C1 segment of cervical spinal cord (tissue), 14 donors: ENCODE measurements at places on chromosomes 6 and 20.

GRCh38 chr6:11083491-11083890 lies 10.1 kb upstream of the SMIM13 start:
- no peak for DNase-seq

DNA sequence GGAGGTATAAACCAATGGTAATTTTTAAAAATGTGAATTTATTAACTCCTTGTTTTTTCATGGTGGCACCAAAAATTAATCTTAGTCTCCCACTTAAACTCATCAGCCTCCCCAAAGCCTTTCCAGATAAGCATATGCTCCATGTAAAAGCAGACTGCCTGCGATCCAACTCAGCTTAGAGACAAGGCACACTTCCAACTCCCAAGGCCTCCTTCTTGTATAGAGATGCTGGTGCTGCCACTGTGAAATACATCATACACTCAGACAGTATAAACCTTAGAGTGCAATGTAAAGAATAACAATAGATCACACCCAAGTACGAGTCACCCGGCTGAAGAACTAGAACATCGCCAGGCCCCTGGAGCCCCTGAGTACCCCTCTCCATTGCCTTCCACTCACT lies 2.0 kb downstream of the ANKRD6 start:
- DNase-seq, result no peak

DNA sequence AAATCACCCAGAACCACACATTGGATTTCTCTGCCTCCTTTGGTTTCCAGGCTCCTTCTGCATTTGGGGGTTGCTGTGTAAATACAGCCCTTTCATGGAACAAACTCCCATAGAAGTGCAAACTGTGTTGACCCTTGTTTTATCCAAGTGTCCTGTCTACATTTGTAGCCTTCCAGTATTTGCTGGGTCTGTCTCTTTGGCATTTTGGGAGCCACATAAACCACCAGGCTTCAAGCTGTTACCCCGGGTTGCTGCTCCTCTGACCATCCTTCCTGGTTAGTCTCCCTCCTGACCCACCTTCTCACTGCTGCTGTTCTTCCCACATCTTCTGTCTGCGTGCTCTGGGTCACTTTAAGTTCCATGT lies 7.6 kb upstream of the MTHFD1L start:
- DNase-seq, result no peak

GRCh38 chr6:27474672-27475071 lies 1.8 kb upstream of the ZNF184 start:
- DNase-seq, result no peak

DNA sequence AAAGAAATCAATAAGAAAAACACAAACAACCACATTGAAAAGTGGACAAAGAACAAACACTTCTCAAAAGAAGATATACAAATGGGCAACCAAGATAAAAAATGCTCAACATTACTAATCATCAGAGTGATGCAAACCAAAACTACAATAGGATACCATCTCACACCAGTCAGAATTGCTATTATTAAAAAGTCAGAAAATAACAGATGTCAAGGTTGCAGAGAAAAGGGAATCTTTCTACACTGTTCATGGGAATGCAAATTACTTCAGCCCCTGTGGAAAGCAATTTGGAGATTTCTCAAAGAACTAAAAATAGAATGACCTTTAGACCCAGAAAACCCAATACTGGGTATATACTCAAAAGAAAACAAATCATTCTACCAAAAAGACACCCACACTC lies 29.8 kb downstream of the KIF6 start:
- no peak for DNase-seq

DNA sequence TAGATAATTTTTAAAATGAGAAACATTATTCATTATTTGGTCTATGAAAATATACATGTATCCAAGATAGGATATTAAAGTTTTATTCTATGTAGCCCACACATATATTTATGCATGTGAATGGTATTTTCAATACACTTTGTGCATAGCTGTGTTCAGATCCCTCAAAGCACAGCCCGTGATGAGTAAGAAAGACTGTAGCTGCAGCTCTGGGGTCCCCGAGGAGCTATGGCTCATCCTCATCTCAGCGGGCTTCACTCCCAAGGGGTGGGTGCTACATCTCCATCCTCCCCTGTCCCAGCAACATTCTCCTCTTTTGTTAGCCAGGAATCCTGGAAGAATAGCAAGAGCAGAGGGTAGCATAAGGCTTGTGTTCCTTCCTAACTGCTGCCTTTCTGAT lies 130.8 kb downstream of the SAMD5 start:
- no peak for DNase-seq

- no peak for DNase-seq
Observed at GRCh38 chr6:142058551-142059290, 74.0 kb upstream of the GJE1 start.

DNA sequence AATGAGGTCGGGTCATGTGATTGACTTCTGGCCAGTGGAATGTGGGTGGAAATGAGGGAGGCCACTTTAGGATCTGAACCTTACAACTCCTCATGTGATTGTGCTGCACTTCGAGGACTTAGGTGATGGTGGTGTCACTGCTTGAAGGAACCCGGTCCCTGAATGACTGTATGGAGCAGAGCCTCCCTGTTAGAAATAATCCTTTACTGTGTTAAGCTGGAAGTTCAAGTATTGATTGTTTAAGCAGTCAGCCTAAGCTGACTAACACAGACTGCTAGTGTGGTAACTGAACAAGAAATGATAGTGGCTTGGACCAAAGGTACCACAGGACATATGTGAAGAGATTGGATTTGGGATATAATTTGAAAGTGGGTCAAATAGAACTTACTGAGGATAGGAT lies 138.0 kb downstream of the OPN5 start:
- no peak for DNase-seq

GRCh38 chr6:7628909-7629308 lies 38.9 kb downstream of the SNRNP48 start:
- no peak for DNase-seq

DNA sequence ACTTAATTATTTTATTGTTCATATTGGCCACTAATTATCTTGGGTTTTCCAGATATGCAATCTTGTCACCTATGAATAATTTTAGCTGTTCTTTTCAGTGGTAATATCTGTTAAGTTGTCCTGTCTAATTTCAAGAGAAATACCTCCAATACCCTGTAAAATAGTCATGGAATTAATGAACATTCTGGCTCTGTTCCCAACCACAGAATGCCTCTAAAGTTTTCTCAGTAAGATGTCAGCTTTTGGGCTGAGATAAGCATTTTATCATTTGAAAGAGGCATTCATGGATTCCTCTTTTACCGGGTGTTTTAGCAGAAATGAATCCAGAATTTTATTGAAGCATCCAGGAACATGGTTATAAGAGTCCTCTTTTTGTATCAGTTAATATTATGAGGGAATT lies 109.3 kb downstream of the WDR27 start:
- DNase-seq, result no peak

DNA sequence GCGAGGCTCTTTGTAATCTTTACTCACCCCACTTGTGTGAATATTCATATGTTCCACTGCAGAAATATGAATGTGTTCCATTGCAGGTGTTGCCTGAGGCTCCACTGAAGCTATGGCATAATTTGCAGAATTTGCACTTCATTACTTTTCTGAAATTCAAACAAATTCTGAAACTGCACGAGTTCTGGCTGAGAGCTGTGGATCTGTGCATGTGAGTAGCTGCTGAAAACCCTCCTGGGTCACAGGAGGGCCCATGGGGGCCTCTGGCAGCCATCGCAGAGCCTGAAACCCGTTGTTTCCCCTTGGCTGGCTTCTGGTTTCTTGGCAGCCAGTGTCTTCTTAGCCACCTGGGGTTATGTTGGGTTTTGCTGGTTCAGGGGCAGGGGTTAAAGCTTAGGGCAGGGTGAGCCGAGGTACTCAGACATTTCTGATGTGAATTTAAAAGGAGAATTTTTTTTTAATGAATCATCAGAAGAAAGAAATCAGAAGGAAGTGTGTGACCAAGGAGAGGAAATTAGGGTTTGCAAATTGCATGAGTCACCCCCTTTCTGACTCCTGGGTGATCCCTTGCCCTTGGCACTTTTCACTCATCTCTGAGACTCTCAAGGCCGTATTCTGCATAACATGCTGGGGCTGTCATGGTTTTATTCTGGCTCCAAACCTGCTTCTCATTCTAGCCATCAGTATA lies 40.6 kb downstream of the TOX2 start:
- DNase-seq, result no peak

DNA sequence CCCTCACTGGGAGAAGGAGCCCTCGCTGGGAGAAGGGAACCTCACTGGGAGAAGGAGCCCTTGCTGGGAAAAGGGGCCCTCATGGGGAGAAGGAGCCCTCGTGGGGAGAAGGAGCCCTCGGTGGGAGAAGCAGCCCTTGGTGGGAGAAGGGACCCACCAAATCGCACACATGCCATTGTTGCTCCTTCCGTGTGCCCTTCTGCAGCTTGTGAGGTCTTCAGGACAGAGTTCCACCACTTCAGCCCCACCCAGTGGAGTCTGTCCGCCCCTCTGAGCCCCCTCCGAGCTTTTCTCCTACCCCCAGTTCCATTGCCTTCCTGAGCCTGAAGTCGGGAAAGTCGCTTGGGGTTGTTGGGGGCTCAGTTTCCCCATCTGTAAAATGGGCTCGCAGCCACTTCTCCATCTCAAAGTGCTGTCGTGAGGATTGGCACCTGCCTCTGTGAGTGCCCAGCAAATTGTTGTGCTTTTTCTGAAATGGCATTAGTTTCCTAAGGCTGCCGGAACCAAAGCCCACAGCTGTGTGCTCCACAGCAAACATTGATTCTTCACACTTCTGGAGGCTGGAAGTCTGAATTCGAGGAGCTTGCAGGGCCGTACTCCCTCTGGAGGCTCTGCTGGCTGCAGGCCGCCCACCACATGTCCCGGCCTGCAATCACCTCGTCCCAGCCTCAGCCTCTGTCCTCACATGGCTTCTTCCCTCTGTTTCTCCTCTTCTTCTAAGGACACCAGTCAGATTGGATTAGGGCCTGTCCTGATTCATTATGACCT lies 124.7 kb upstream of the PMEPA1 start:
- DNase-seq, result no peak

- DNase-seq, result no peak
Observed at GRCh38 chr20:10793766-10794165, 120.0 kb upstream of the JAG1 start.

DNA sequence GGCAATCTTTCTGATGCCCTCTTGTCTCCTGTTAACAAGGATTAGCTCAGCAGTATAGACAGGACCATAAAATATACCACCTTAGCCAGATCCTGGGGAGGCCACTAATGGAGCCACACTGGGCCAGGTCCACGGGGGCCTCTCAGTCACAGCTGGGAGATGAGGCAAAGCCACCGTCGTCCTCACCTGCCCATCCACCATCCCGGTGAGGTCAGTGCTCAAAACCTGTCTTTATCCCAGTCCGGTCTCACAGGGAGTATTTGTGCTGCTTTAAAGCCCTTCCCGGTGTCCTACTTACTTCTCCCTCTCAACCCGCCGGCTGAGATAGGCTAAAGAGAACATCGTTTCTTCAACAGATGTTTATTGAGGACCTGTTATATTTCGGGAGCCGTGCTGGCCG lies 104.3 kb downstream of the EDN3 start:
- no peak for DNase-seq

DNA sequence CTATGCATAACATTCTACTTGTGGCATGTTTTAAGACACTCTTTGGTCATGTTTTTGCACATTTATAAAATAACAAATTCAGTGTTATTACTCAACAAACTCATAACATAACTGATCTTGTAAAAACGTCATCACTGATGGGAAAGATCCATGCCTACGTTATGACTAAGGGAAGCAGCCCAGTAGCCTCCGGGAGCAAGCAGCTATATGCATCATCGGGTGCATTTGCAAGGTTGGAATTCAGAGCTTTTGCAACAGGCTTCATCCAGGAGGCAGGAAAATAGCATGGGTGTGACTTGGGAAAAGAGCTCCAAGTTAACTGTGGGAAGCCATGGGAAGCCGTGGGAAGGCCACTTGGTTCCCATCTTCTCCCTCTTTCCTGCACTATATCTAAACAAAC lies 271.6 kb upstream of the SGK1 start:
- no peak for DNase-seq

DNA sequence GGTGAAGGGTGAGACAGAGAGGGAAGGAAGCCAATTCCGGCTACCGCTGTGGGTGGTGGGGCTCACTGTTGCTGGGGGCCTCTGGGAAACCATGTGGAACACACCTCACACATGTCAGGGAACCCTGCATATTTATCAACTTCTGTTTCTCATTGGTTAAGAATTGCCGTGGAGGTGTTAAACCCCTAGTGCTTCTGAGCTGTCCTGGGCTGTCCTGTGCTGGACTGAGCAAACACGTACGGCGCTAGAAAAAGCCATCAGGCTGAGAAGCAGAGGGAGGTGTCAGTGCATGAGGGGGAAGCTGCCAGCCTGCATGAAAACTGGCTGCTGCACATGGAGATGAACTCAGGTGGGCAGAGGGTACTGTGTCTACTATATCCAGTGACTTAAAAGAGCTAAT lies 103.9 kb upstream of the JAG1 start:
- no peak for DNase-seq

- no peak for DNase-seq
Observed at GRCh38 chr20:62009322-62009721, 56.4 kb downstream of the TAF4 start.

DNA sequence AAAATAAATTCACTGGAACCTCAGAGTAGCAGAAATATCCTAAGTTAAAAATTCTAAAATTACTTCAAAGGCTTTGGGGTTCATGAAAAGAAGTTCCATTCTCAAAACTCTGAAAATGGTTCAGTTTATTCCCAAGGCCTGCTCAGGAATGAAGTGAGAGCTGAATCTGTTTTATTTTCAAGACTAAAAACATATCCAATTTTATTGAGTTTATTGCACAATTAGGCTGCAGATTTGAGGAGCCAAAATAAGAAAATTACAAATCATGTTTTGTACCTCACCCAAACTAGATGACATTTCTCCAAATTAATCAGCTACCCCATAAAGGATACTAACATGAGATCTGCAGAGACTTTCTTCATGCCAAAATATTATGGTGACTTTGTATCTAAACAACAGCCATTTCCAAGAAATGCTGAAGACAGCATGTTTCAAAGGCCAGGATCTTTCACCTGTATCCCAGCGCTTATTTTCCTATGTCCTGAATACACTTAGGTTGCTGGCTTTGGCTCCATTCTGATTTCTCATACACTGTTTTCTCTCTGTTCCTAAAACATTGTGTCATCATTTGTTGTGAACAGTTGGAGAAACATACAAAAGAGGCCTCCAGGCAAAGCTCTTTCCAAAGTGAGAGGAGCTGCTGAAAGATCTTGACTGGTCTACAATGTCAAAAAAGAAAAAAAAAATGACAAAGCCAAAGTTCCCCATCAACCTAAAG lies 85.7 kb upstream of the F13A1 start:
- DNase-seq, result no peak

- no peak for DNase-seq
Observed at GRCh38 chr6:16903470-16903869, 142.2 kb upstream of the ATXN1 start.

- DNase-seq, result no peak
Observed at GRCh38 chr20:19392344-19393130, 180.1 kb downstream of the SLC24A3 start.

- no peak for DNase-seq
Observed at GRCh38 chr6:912871-913835, 220.2 kb upstream of the EXOC2 start.
